ENCODE measurements at places on chromosomes 2 and 18.

DNA sequence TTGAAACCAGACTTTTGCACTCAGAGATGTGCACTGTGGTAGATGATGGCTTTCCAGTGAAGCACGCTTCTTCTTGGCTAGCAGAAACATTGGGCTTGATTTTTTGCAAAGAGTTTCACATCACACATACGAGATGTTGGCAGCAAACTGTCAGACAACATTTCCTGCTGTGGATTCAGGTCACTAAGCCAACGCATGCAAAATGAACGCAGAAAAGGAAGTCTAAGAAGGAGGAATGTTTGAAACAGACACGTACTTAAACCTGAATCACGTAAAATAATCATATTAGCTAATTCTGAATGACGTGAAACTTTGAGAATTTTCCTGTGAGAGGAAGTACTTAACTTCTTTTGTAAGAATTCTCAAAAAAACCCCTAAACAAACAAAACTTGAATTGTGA, 88.1 kb downstream of the EPB41L3 start:
- no peak for DNase-seq

DNA sequence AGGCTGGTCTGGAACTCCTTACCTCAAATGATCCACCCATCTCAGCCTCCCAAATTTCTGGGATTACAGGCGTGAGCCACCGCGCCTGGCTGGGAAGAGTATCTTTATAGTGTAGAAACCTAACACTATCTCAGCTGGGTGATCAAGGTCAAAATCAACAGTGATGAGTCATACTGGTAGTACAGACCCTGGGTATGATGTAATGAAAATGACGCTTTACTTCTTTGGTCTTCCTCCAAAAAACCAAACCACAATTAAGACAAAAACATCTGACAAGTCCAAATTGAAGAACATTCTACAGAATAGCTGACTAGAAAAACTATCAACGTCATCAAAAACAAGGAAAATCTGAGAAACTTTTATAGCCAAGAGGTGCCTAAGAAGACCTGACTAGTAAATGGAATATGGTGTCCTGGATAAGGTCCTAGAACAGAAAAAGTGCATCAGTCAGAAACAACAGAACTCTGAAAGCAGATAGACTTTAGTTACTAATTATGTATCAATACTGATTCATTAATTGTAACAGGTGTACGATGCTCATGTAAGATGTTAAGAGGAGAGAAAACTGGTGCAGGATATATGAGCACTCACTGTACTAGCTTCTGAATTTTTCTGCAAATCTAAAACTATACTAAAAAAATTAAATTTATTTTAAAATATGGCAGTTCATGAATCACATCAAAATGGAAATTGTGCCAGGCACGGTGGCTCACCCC, 25.4 kb downstream of the PDCL3 start:
- DNase-seq = peak; percentile 34

- DNase-seq = no peak
These were observed 133.6 kb downstream of the GULP1 start for GRCh38 chr2:188425266-188425665.

GRCh38 chr2:26299471-26300101, 46.4 kb upstream of the SELENOI start:
- DNase-seq = peak; percentile 50

DNA sequence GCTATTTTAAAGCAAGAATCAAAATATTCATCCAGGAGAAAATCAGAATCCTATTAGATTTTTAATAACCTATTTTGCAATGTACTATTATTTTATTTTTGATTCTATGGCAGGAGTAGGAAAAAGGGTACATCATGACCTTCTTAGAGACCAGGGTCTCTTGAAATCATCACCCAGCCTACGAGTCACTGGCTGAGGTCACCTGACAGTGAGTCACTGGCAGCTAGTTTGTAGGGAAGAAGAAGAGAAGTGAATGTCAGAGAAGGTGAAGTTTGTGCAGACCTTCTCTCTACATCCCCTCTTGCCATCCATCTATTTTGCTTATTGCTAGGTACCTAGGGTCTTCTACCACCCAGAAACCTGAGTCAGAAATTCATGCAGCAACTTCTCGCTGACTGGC, 144.2 kb downstream of the ALK start:
- DNase-seq = peak; percentile 12

DNA sequence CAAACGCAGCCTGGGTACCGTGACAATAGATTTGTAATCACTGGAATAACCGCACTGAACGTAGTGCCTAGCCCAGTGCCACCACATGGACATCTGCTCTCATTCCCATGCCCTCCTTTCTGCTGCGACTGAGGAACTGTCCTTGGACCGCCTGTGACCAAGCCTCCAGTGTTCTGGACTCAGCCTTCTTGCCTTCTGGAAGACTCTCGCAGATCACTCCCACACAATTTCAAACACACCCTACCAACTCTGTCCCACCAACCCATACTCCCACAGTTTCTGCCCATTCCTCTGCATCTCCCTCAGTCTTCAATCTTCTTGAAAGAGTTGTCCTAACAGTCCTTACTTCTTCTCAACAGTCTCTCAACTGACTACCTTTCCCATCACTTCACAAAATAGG, 2.1 kb downstream of the RNF149 start:
- no peak for DNase-seq

GRCh38 chr2:239745386-239746227, 279.5 kb downstream of the NDUFA10 start:
- no peak for DNase-seq

GRCh38 chr18:42296723-42297122, 341.7 kb downstream of the PIK3C3 start:
- no peak for DNase-seq

DNA sequence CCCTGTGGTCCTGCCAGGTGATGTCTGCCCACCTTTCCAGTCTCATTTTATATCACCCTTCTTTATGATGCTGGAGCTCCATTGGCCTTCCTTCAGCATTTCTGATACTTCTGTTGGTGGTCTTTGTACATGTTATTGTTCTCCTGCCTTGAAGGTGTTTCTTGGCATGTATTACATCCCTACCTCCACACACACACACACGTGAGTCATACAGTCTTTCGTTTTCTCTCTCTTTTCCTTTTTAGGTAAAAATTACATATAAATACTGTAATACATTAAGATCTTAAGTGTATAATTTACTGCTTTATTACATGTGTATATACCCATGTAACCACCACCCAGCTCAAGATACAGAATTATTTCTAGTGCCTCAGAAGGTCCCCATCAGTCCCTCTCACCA, 10.2 kb upstream of the ADGRF3 start:
- no peak for DNase-seq

DNA sequence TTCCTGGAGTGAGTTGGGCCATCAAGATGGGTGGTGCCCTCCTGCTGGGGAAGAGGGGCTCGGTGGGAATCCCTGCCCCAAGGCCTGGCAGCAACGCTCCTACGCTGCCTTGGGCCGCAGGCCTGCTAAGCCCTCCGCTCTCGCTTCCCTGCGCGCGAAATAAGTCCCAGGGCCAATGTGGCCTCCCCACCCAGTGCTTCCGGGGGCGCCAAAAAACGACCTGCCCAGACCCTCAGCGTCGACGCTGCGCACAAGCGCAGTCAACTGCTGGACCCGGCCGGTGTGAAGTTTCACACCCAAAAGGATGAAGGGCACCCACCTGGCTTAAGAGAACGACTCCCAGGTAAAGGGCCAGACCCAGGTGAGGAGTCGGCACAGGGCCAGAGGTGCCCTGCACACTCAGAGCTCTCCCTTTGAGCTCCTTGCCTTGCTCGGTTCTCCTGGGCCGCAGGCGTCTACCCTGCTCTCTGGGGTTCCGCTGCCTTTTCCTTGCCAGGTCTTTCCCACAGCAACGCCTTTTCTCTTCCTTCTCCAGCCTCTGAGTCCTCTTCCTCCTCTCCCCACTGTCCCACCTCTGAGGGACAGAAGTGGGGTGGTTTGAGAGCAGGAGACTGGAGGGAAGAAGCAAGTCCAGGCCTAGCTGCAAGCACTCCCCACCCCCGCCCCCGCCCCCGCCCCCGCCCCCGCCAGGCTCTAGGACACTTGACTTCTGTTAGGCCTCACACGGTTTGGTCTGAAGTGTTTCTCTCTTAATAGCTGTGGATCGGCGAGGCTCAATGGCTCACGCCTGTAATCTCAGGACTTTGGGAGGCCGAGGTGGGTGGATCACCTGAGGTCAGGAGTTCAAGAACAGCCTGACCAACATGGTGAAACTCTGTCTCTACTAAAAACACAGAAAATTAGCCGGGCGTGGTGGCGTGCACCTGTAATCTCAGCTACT, at the start of gene DNAJC5G:
DNAJC5G (plus strand) TSS at position 223 of the 940 bp plus-strand sequence. CDS start 1,296 bp downstream, outside the sequence.
- no peak for DNase-seq

- DNase-seq = no peak
These were observed 331.9 kb downstream of the CDH19 start for GRCh38 chr18:66271962-66272361.

DNA sequence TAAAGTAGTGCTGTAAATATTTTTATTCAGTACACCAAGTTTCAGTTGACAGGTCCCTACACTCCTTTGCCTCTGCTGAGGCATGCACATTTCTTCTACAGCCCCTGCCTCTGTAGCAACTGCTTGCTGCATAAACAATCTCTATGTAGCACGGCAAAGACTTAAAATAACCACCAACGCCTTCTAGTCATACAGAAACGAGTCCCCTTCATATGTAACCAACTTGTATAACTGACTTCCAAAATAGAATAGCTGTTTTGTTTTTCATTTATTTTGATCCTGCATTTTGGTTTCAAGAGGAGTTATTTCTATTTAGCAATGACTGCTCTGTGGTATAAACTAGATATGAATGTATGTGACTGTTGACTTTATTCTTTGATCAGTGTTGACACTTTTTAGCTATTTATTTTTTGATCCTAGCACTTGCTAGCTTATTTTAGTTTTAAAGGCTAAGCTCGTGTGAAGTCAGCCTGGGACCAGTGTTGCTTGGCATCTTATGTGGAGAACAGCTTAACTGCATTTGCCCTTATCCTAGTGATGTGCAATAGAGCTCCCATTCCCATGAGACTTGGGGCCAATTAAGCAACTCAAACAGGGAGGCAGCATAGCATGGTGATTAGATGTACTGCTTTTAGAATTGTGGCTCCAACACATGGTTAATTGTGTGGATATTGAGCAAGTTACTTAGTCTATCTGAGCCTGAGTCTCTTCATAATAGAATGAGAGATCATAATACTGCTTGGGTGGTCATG, 79.6 kb downstream of the HRH4 start:
- DNase-seq = no peak

DNA sequence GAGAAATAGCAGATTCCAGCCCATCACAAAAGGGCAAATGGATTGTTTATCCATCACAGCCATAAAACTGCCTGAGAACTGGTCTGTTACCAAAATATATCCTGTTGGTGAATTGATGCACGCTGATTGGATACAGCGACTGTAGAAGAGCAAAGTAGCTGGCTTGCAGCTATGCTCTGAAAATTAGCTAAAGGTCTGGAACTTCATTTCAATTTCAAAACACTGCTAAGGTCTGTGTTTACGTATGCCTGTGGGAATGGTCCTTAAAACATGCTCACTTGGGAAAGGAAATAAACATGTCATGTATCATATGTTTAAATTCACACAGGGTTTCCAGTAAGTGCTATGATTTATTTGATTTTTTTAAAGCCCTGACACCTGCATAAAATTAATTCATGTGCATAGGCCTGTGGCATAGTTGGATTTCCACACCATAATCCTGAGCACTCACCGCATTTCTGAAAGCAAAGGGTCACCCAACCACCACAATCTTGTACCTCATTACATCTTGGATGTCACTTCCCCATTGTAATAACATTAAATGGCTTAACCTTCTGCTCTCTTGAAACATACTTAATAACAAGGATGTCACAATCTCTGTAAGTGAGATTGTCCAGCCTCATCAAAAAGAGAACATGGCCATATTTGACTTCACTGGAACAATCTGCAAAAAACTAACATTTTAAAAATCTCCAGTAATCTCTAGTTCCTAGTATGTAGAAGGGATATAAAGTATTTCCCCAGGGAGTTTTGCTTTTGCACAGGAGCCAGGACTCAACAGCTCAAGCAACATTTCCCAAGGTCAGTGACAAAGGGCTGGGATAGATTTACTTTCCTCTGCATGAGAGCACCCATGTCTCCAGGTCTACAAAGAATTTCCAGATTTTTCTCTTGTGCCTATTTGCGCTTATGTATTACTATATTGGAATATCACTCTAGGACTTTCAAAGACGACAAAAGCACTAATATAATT, 109.8 kb downstream of the FARSB start:
- DNase-seq = no peak

DNA sequence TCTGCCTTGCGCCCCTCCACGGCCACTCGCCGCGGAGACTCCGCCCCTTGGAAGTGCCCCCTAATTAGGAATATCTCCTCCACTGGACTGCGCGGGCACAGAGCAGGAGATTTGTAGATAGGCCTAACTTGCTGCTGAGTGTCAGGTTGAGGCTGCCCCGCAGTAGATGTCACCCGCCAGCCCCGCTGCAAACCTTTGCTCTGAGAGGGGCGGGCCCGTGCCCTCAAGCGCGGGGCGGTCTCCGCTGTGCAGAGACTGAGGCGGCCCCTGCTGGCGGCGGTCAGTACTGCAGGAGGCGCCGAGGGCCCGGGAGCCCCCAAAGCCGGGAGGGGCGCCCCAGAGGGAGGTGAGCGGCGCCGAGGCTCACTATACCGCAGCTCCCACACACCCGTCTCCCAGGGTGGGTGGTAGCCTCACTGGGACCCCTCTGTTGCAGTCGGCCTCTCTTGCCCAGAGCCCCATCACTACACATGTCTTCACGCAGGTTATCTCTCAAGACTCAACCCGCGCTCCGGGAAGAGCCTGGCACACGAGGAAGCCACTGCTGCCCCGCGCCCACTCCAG, 2.9 kb upstream of the NEURL3 start:
- peak; percentile 88 for DNase-seq

DNA sequence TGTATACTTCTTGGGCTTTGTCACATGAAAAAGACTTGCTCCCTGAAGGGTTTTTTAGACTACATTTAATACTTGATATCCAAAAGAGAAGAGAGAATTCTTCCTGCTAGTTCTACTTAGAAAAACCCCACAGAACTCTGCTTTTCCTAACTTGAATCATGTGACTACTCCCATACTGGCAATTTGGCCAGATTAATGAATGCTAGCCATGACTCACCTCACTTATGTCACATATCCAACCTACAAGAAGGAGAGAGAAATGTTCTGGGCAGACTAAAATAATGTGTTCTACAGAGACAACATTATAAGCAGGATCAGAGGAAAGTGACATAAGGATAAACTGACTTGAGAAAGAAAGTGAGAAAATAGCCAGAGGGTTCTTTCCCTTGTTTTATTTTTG, 249.3 kb upstream of the GULP1 start:
- peak; percentile 10 for DNase-seq

DNA sequence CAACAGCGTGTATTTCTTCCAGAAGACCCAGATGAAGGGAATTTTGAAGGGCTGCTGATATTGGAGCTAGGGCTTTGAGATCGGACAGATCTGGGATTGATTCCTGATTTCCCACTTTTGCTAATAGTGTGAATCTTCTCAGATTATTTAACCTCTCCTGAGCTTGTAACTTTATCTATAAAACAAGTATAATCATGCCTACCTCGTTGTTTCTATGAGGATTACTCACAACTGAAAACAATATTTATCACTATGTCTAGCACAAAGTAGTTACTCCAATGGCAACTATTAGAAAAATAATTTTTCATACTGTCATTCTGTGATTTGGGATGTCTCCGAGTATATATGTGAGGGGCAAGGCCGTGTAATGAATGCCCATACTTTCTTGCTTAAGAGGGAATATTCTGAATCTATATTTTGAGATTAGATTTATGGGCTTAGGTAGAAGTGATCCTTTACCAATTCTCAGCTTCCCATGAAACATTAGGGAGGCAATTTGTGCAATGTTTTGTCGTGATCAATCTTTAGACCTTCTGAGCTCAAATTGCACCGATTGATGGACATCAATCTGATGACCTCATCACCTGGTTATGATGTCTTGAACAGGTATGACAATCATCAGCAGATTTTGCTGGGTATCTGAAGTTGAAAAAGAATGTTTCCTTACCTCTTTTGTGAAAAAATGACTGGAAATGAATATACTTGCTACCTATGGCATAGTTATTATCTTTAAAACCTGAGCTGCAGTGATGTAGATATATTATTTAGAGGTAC, 339.9 kb downstream of the KCNS3 start:
- DNase-seq = no peak

All from AG08396 (cell line).